Activated CD4-positive, alpha-beta memory T cell treated with anti-CD3 and anti-CD28 coated beads for 36 hours (primary cell): ENCODE measurements at places on chromosomes 7 and 10. TPM values are rescaled to one million over a fixed set of nuclear protein-coding genes. Genes with fewer than 3 reads are reported as not detected.

- DNase-seq, result no peak
Observed at GRCh38 chr10:17516376-17516775, 62.0 kb upstream of the ST8SIA6 start.

The AKR1C8 gene
- 0.80 TPM for total RNA-seq

The DNAJB12 gene
- 18.9 TPM for total RNA-seq

The TRPV5 gene
- not detected for total RNA-seq

The VWC2 gene
- not detected for total RNA-seq

DNA sequence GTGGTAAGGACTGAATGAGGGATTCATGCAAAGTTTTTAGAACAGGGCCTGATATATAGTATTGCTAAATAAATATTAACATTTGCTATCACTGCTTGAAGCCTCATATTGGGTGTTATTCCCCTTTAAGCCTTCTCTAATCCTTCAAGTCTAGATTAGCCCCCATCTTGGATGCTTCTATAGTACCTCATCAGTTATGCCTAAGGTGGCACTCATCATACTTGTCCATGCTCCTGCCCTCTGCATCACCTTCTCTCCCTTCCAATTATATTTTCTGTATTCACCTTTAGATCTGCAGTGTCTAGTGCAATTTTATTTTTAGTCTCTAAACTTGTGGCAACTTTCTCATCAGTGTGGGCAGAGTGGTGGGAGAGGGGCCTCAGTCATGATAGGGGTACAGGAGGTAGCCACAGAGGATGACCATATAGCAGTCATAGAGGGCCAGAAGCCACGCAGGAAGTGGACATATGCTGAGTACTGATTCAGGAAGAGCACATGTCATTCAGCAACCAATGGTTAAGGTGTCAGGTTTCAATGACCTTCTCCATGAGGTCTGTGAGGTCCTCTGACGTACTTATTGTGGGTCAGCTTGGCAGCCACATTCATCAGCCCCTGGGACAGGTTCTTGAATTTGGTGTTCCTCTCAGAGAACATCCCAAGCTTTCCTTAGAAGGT is 2.5 kb downstream of the ENTPD1 start:
- DNase-seq, result peak; percentile 20

The ADRA2A gene
- total RNA-seq, result not detected

DNA sequence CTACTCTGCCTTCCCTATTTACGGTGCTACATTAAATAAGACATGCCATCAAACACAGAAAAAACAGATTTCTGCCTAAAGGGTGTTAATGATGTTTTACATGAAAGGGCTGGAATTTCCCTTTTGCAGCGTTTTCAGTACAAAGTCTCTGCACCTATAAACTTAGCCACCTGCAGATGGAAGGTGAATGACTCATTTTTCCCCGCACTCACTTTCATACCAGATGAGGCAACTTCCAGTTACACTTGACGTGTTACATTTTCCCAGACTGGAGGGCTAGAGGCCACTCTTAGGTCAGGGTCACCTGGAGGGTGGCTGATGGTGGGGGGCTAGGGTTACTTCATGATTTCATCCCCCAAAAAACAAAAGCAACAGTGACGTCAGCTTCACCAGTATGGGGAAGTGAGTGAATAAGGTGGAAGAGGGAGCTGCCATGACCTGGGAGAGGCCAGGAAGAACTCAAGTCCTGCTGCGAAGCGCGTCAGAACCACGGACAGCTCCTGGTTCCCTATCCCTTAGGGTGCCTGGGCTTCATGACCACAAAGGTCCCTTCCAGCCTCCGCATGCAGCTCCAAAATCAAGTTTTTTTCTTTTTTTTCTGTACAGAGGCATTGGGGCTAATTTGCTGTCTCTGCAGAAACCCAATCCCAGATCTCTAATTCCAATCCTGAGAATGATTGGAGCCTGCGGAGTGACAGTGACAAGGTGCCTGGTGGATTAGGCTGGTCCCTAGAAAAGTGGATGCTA is 94.0 kb downstream of the ADARB2 start:
- DNase-seq, result peak; percentile 56

- no peak for DNase-seq
Observed at GRCh38 chr10:122863216-122864193, 15.9 kb downstream of the FAM24B start.

The FKBP6 gene
- not detected for total RNA-seq

DNA sequence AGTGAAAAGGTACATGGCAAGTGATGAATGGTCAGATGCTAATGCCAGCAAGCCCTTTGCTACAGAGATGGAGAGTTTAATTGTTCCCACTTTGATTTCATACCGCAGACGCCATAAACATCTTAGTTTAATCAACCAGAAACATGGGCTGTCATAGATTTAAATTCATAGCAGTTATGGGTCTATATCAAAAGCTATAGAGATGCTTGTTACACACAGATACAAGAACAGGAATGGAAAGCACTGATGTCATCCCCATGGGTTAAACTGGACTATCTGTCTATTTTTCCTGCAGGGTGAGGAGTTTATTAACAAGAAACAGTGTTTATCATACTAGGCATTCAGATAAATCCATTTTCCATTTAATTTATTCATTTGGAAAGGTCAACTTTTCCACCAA is 409.2 kb downstream of the NRG3 start:
- DNase-seq, result no peak

DNA sequence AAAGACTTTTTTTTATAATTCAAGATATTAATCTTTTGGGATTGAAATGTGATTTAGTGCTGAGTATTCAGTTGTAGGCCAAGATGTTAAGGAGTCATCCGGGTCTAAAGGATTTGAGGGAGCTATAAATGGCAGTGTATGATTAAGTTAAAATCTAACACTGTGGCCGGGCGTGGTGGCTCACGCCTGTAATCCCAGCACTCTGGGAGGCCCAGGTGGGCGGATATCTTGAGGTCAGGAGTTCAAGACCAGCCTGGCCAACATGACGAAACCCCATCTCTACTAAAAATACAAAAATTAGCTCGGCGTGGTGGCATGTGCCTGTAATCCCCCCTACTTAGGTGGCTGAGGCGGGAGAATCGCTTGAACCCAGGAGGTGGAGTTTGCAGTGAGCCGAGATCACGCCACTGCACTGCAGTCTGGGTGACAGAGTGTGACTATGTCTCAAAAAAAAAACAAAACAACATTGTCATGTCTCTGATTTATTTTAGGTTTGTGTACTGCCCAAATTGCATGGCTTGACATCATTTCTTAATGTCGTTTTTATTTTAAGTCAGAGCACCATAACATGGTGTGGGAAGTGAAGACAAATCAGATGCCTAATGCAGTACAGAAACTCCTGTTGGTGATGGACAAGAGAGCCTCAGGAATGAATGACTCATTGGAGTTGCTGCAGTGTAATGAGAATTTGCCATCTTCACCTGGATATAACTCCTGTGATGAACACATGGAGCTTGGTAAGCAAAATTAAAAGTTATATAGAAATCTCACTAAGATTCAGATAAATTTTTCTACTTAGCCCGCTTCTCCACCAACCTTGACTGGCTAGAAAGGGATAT is 10.7 kb downstream of the HBP1 start:
- DNase-seq, result no peak

The LRRD1 gene
- not detected for total RNA-seq
